Cardiac septum (tissue), 1 donor: ENCODE measurements at places on chromosomes 4 and X. TPM values are rescaled to one million over a fixed set of nuclear protein-coding genes. Genes with fewer than 3 reads are reported as not detected.

TMSB15A gene
- not detected for total RNA-seq

DNA sequence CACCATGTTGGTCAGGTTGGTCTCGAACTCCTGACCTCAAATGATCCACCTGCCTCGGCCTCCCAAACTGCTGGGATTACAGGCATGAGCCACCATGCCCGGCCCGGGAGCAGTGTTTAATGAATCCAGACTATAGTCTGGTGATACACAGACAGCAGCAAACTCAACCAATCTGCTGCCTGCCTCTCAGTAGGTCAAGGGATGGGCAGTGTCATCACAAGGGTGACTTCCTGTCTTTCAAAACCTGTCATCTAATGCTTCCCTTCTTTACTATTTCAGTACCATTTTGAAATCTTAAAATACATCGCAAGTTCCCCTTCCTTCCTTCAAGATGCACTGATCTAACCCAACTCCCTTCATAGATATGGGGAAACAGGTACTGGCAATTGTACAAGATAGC lies 8.4 kb downstream of the RPL39 start:
- no peak for DNase-seq

DNA sequence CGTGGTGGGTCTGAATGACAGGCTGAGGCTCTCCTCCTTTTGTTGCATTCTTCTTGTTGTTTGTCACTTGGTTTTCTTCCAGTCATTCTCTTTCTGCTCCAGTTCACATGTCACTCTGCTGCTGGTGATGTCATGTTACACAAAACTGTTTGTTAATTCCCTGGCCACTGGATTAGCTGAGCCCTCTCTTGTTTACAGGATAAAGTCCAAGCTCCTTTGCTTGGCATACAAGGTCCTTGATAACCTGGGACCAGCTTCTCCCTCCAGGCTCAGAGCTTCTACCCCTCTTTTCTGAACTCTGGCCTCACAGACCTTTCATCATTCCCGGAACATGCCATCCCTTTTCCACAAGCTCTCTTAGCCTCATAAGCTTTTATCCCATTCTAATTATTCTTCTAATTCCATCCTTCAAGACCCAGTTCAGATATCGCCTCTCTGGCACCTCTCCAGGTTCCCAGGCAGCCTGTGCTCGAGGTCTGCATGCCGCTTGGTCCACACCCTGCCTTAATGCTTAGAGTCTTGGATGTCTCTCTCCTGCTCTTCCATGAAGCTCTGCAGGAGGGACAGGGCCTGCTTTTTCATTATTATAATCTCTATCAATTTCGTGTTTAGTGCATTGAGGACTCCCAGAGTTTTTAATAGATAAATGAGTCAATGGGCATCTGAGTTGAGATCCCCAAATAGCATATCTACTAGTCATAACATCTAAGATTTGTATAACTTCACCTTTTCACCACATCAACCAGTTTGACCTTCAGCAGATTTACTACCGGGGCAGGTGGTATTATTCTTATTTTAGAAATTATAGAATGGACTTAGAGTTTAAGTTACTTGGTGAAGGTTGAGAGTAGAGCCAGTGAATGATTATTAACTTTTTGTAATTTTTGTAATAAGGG lies 98.7 kb downstream of the TMEM131L start:
- DNase-seq, result no peak

CT55 gene
- total RNA-seq, result not detected

BTC gene
- total RNA-seq, result 0.35 TPM

LRCH2 gene
- total RNA-seq, result 1.2 TPM
